Fibroblast of skin of back (primary cell): ENCODE measurements at places on chromosomes 4 and X.
A peak's percentile ranks its signal among the peaks of the same experiment; 100 is the strongest.

DNA sequence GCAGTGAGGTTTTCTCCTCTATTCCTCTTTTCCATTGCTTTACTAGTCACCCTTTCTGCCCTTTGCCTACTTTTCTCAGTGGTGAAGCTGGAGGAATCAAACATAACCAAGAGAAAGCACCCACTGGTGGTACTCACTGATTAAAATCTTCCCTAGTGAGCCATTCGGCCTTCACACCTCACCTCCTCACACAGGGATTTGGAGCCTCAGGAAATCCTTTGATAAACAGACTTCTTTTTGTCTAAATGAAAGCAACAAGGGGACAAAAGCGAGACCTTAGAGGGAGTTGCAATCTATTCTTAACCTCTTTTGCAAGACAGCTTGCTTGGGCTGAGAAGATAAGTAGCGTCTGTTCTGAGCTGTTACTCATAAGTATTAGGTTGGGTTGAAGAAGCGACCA lies 572.6 kb downstream of the ZNF674 start:
- DNase-seq: no peak

GRCh38 chr4:78162821-78163220 lies 105.7 kb downstream of the FRAS1 start:
- no peak for DNase-seq

GRCh38 chrX:16770970-16771482 lies 15.2 kb upstream of the TXLNG start:
- no peak for DNase-seq

DNA sequence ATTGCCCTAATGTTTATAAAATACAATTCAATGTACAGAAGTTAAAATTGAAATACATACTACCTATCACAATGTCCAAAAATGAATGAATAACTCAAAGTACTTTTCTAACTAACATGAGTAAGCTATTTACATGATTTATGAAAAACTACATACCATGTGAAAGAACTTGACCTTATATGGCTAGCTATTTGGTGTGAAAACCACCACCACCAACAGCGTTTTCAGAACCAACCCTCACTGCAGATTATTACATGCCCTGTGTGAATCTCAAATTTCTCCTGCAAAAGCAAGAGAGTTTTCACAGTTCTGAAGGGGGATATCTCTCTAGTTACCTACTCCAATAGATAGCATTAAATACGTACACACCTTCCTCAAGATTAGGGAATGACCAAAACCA lies 198.5 kb downstream of the SPATA18 start:
- peak; percentile 67 for DNase-seq

GRCh38 chr4:102564399-102565059 lies 63.4 kb downstream of the NFKB1 start:
- peak; percentile 68 for DNase-seq

- no peak for DNase-seq
Measured at GRCh38 chr4:173513651-173514050, 16.4 kb downstream of the HAND2 start.

GRCh38 chr4:170526471-170526870 lies 436.7 kb upstream of the AADAT start:
- peak; percentile 71 for DNase-seq

GRCh38 chr4:136505020-136505419 lies 1027.3 kb downstream of the PCDH18 start:
- no peak for DNase-seq

GRCh38 chr4:171676555-171677215 lies 136.5 kb upstream of the GALNTL6 start:
- DNase-seq: no peak

DNA sequence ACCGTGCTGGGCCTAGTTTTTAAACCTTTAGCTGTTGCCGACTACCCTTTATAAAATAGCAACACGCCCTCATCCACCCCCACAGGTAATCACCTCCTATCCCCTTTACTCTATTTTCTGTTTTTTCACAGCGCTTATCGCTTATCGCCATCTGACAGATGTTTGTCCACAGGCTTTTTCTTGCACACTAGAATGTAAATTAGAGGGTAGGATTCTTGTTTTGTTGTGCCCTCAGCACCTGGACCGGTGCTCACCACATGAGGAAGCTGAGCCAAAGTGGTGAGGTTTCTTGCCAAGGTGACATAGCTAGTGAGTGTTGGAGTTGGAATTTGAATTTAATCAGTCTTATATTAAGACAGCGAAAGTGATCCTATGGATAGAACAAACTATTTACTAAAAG lies 2.9 kb upstream of the RBBP7 start:
- DNase-seq: no peak

DNA sequence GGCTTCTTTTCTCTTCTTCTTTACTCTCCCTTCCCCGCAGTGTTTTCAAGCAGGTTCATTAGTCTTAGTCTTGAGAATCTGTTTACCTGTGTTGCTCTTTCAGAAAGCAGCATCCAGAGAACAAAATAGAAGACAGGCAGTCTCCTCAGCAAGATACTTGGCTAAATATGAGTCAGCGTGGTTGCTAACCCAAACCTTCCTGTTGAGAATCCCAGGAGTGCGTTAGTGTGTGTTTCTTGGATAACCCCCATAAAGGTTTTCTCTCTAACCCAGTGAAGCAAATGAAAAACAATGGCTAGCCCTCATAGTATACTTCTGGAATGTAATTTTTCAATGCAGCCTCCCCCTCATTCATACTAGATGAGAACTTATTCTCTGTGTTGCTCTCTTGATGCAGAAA lies 41.1 kb downstream of the BMPR1B start:
- DNase-seq: peak; percentile 69

DNA sequence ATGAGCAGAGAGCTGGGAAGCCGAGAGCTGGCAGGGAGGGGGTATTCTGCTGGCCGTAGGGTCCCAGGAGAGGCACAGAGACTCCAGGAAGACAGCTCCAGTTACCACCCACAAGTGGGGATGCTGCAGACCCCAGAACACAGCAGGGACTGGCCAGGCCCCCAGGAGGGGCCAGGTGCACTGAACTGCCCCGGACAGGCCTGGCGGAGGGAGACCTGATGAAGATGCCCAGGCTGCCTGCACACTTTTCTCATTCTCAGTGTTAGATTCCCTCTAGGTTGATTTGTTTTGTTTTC lies 110.8 kb downstream of the CPZ start:
- no peak for DNase-seq

DNA sequence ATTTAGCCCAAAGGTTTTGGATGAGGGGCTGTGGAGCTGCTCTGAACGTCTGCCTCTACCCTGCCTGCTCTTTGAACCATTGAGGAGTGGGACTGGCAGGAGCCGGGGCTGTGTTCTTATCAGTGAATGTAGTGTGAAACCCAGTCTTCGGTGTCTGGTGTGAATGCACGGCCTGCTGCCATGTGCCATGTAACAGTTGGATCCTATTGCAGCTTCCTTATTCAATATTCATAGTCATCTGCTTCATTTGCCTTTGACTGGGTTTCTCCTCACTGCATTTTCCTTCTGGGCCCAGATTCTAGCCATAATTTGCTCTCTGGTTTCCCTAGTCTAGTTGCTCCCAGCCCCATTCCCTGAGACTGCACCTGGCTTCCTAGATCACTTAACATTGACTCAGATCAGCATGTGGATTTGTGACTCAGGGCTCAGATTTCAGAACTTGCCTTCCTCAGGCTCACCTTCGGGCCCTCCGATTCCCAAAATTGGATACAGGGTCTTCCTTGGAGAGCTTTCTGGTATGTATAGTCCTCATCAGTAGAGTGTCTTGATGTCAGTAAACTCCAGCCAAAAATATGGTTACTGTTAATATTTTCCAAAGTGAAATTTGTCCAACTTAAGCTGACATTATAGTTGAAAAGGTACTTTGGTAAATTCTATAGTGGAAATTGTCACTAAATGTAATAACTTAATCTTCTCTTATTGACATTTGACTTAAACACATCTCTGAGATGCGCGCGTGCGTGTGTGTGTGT lies 94.0 kb upstream of the DDIT4L start:
- no peak for DNase-seq
